ENCODE measurements at places on chromosomes 12 and 14.

DNA sequence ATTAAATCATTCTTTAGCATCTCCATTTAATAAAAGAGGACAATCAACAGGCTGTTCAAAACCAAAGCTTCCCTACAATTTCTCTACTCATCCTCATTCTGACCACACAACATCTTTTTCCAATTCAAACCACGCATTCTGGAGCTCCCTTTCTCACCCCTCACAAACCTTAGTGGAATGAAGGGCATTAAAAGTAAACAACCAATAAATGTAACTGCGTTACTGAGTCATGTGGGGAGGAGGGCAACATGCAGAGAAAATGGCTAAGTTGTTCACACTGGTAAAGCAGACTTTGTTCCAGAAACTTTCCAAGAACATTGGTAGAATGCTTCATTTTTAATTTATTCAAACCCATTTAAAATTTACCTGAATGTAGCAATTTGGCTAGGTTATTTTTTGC, 19.6 kb downstream of the SOX5 start:
- no peak for DNase-seq

GRCh38 chr12:71848212-71848611, 8.7 kb downstream of the TBC1D15 start:
- no peak for DNase-seq

- no peak for DNase-seq
Observed at GRCh38 chr12:117459229-117459628, 97.8 kb upstream of the NOS1 start.

- DNase-seq: no peak
Observed at GRCh38 chr12:24814379-24815113, 134.4 kb downstream of the BCAT1 start.

DNA sequence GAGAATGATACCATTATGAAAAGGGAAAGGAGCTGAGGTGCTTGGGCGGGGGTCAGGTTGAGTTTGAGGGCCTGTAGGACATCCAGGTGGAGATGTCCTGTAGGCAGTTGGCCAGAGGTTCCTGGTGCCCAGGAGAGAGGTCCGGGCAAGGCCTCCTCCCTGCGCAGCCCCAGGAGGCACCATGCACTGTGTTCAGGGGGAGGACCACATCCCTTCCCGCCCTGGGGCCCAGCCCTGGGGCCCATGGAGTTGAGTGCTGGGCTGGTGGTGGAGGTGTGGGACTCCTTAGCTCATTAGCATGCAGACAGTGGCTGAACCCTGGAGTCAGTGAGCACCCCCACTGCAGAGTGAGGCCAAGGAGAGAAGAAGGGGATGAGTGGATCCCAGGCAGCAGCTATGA, 5.7 kb upstream of the FAIM2 start:
- DNase-seq: no peak
